Sciatic nerve (tissue), 2 donors: ENCODE measurements at places on chromosomes 1 and 21. TPM values are rescaled to one million over a fixed set of nuclear protein-coding genes. Genes with fewer than 3 reads are reported as not detected.

FCER1G gene
- total RNA-seq, result 43.9 TPM

MYCL gene
- 2.5 TPM for total RNA-seq

GSTM5 gene
- 41.6 TPM for total RNA-seq

MAB21L3 gene
- not detected for total RNA-seq

C8A gene
- total RNA-seq, result not detected

C4BPB gene
- total RNA-seq, result 1.8 TPM

SHISAL2A gene
- total RNA-seq, result 1.3 TPM

GSTM2 gene
- total RNA-seq, result 194 TPM

OR2L3 gene
- total RNA-seq, result 0.13 TPM

HES3 gene
- not detected for total RNA-seq

ETV3L gene
- total RNA-seq, result not detected

LEFTY2 gene
- total RNA-seq, result 0.31 TPM

ATP1A4 gene
- 1.2 TPM for total RNA-seq

RIPK4 gene
- 0.09 TPM for total RNA-seq

MSH4 gene
- total RNA-seq, result 1.6 TPM

MTF2 gene
- total RNA-seq, result 27.8 TPM

NCAM2 gene
- total RNA-seq, result 41.2 TPM

SH2D1B gene
- total RNA-seq, result 0.53 TPM

SIK1 gene
- total RNA-seq, result 59.9 TPM

LDLRAD1 gene
- not detected for total RNA-seq

GJA5 gene
- 19.6 TPM for total RNA-seq

PGLYRP3 gene
- not detected for total RNA-seq

C1orf122 gene
- 30.3 TPM for total RNA-seq

KIF26B gene
- 0.45 TPM for total RNA-seq

KRTAP7-1 gene
- total RNA-seq, result not detected

DFFA gene
- 31.1 TPM for total RNA-seq

SERTAD4 gene
- 9.5 TPM for total RNA-seq

GLIS1 gene
- 0.98 TPM for total RNA-seq

KRTAP13-2 gene
- total RNA-seq, result not detected

NKAIN1 gene
- 0.13 TPM for total RNA-seq

KRTAP20-2 gene
- not detected for total RNA-seq

GUCA2B gene
- total RNA-seq, result not detected

CHRM3 gene
- total RNA-seq, result 1.4 TPM

NHLH2 gene
- total RNA-seq, result not detected
